ENCODE measurements at places on chromosomes 11 and 22.

DNA sequence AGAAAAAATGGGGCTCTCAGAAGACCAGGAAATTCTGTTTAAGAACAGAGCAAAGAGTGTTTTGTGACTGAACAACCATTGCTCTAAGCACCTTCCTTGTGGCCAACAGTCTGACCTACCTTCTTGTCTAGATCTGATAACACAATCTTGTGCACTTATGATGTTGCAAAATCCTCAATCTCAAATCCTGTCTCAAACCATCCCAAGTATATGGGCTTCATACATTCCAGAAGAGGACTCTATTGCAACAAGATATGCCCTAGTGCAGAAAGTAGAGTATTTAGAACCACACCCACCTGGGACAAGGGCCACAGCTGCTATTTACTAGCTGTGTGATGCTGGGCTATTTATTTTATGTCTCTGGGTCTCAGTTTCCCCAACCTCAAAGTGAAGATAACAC, 27.1 kb downstream of the RASSF10 start:
- no peak for DNase-seq

- peak; percentile 6 for DNase-seq
Observed at GRCh38 chr11:8601376-8602133, 7.5 kb upstream of the STK33 start.

DNA sequence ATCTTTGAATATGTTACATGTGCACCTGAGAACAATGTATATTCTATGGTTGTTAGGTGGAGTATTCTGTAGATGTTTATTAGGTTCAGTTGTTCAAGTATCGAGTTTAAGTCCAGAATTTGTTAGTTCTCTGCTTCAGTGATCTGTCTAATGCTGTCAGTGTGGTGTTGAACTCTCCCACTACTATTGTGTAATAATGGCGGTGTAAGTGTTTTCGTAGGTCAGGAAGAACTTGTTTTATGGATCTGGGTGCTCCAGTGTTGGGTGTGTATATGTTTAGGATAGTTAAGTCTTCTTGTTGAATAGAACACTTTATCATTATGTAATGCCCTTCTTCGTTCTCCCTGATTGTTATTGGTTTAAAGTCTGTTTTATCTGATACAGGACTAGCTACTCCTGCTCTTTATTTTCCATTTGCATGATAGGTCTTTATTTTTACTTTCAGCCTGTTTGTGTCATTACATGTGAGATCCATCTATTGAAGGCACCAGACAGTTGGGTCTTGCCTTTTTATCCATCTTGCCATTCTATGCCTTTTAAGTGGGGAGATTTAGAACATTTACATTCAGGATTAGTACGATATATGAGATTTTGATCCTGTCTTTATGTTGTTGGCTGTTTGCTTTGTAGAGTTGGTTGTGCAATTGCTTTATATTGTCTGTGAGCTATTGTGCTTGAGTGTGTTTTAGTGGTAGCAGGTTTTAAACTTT, 121.6 kb downstream of the DDX10 start:
- no peak for DNase-seq

DNA sequence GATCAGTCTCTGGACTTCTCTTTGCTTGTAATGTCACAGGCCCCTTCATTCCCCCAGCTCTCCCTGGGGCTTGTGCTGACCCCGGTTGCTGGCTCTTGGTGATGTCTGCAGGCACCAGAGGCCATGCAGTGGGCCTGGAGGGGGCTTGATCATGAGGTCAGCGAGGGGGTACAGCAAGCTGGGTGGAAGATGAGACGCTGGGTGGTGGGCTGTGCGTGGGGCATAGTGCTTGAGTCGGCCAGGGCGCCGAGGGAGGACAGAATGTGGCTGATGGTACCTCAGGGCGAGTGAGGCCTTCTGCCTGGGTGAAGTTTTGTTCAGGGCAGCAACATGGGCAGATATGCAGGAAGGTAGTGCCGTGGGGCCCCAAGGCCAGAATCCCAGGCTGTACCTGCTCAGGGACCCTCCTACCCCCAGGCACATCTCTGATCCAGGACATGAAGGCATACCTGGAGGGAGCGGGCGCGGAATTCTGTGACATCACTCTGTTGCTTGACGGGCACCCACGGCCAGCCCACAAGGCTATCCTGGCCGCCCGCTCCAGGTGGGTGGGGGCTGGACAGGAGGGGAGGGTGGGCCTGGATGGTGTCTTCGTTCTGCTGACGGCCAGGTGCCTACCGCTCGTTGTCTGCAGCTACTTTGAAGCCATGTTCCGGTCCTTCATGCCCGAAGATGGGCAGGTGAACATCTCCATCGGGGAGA, 6.4 kb downstream of the THAP7 start:
- no peak for DNase-seq

DNA sequence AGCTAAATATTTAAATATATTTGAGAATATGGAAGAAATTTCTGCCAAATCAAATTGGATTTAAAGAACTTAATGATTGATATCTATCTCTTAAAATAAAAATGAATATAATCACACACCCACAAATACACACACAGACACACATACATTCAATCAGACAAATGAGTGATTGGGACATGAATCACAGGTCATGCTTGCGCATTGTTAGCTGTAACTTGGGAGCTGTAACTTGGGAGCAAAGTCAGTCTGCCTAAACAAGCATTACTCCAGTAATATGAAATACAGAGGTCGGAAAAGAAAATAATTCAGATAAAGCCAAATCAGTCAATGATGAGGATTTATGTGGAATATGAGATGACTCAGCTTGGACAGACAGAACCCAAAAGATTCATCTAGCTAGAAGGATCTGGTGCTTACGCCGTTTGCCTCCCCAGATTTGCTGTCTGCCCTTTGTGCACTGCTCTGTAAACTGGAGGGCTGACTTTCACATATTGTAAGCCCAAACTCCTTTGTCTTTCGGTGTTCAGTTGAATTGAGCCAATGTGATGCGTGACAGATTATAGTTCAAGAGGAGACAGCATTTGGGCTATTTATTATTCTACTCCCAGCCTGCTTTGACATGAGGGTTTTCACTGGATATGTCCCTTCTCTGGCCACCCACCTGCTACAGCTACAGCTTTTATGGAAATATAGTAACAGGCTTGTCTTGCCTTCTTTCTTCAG, 1.6 kb downstream of the OR56B1 start:
- no peak for DNase-seq

DNA sequence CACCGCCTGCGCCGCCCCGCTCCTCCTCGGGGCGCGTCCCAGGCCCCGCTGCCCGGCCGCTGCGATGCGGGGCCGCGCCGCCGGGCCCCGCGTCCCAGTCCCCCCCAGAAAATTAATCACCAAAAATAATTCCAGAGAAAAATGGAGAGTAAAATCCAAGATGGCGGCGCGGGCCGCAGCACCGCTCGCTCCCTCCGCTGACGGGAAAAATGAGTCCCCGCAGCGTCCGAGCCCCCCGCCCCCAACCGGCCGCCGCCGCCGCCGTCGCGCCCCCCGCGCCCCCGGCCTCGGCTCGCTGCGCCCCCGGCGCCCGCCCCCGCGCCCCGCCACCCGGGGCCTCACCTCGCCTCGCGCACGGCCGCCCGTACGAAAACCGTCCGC, at the start of gene KMT5B:
Gene KMT5B, minus strand, starts transcription at position 162 of the 381 bp plus-strand sequence. CDS start 23,220 bp downstream, outside the sequence.
- DNase-seq, result no peak

DNA sequence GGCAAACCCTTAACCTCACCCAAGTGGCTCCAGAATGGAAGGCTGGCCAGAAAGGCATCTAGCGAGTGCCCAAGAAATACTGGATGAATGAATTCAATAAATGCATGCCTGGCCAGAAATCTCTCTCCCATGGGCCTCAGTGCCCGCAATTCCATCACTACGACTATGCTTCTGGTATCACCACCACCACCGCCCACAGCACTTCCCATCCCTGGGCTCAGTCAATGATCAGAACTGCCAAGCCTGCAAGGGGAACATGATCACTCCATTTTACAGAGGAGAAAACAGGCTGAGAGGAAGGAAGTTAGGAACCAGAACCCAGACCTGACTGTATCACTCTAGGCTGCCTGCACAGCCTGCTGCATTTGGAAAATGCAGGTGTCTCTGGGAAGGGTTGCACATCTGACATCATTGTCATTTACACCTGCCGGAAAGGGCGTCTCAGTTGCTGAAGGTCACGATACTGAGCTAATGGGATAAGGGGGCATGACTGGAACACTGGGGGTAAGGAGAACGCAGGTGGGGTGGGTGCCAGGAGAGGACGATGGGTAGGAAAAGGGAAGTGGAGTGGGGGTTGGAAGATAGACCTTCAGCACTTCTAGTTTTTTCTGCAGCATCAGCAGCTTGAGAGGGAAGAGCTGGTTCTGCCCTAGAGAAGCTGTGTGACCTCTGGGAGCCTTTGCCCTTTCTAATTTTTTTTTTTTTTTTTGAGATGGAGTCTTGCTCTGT, 3.2 kb downstream of the GPR152 start:
- peak; percentile 65 for DNase-seq

DNA sequence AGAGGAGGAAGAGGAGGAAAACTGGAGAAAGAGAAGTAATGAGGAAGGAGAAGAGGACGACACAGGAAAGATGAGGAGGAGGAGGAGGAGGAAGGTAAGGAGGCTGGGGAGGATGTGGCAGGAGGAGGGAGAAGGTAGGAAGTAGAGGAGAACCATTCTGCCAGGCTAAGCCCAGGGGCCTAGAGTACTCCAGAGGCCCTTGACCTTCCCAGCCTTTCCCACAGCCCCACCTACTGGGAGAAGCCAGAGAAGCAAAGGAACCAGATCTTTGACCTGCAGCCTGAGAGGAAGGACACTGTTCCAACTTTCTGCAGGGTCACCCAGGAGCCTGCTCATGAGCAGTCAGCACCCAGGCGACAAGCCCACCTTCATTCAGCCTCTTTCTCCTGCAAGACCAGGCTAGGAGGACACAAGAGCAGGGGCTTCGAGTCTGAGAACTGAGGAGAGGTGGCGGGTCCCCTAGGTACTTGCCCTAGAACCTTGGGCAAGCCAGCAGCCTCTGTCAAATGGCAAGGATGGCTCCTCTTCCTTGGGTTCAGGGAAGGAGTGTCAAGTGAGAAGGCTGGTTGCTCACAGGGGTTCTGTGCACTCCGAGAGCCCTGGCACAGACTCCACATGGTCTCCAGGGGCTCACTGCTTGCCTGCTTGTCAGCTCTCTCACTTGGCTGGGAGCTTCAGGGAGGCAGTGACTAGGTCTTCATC, 27.9 kb upstream of the OAF start:
- peak; percentile 36 for DNase-seq

- DNase-seq, result no peak
Observed at GRCh38 chr11:121958971-121959325, 157.1 kb downstream of the BLID start.

- no peak for DNase-seq
Observed at GRCh38 chr22:49216579-49216978, 611.1 kb downstream of the BRD1 start.

DNA sequence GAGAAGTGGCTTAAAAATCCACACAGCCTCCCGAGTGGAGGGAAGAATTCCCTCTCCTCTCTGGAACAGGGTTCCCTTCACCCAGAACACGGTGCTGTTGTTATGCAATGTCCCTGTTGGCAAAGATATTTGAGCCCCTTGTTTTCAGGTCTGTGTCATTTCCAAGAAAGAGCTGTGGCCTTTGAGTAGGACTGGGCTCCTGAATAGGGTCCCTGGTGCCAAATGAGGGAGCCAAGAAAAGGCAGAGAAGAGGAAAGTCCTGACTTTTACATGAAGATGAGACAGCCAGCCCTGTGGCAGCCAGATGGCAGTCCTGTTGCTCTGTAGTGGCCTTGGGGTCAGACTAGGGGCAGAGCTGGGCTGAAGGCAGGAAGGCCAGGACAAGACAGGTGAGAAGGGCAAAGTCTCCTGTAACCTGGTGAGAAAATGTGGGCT, 51.2 kb upstream of the ELF5 start:
- DNase-seq, result no peak

DNA sequence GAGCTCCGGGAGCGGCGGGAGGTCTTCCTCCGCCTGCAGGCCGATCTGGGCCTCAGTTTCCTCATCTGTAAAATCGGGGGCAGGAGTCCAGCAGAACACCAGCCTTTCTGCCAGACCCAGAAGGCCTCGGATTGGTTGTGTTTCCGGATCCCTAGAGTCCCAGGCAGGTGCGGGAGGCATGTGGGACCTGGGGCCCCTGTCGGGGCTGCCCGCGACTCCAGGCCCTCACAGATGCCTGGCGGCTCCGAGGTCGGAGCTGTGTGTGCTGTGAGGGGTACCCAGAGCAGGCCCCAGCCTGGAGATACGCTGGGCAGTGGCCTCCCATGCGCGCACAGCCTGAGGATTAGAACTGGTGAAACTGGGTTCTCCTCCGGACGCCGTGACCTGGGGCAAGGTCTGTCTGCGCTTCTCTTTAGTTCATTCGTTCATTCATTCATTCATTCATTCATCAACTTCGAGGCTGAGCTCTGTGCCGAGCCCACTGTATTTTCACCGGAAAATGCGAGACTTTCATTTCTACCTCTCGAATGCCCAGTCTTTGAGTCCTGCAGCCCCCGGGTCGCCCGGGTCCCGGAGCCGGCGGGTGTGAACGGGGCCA, 24.6 kb downstream of the FLRT1 start:
- DNase-seq, result no peak

- peak; percentile 19 for DNase-seq
Observed at GRCh38 chr11:36455658-36456111, 54.4 kb downstream of the TRAF6 start.

GRCh38 chr22:24697621-24698082, 76.9 kb downstream of the PIWIL3 start:
- DNase-seq, result peak; percentile 6

GRCh38 chr11:15123849-15124248, 9.1 kb downstream of the INSC start:
- DNase-seq, result no peak

DNA sequence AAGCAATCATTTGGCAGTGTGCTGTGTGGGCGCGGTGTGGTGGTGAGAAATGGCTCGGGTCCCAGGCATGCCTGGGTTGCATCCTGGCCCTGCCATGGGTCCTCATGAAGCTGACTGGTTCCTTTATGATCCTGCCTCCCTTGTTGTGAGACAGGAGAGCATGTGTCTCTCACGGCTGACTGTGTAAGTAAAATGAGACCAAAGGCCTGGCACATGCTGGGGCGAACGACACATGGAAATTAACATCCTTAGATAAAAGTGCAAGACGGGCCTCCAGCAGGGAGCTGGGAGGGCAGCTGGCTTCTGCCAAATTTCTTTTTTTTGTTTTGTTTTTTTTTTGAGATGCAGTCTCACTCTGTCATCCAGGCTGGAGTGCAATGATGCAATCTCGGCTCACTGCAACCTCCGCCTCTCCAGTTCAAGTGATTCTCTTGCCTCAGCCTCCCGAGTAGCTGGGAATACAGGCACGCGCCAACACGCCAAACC, 9.4 kb upstream of the FBLN1 start:
- no peak for DNase-seq

- no peak for DNase-seq
Observed at GRCh38 chr22:27525711-27526110, 275.8 kb downstream of the MN1 start.

- no peak for DNase-seq
Observed at GRCh38 chr22:37501610-37502341, 15.6 kb upstream of the MFNG start.

GRCh38 chr22:46072110-46072881, 78.0 kb upstream of the PPARA start:
- DNase-seq, result peak; percentile 89

DNA sequence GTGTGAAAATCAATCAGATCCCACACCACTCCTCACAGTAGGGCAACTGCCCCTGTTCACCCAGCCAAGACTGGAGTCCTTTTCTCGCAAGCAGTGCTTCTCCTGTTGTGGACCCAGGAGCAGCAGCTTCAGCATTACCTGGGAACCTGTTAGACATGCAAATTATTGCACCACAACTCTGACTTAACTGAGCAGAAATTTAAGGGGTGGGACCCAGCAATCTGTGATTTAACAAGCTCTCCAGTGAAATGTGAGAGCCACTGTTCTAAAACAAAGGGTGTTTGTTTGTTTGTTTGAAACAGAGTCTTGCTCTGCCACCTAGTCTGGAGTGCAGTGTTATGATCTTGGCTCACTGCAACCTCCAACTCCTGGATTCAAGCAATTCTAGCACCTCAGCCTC, 591.4 kb downstream of the SOX6 start:
- no peak for DNase-seq
